ENCODE measurements at places on chromosomes 3 and 15.

- H3K27me3 ChIP-seq: peaks cover 6% of the 10 kb centered on the region
- DNase-seq: no peak
- no peaks in the 10 kb centered on the region for H3K36me3 ChIP-seq
Observed at GRCh38 chr15:91824256-91824655, 29.3 kb upstream of the SLCO3A1 start.

DNA sequence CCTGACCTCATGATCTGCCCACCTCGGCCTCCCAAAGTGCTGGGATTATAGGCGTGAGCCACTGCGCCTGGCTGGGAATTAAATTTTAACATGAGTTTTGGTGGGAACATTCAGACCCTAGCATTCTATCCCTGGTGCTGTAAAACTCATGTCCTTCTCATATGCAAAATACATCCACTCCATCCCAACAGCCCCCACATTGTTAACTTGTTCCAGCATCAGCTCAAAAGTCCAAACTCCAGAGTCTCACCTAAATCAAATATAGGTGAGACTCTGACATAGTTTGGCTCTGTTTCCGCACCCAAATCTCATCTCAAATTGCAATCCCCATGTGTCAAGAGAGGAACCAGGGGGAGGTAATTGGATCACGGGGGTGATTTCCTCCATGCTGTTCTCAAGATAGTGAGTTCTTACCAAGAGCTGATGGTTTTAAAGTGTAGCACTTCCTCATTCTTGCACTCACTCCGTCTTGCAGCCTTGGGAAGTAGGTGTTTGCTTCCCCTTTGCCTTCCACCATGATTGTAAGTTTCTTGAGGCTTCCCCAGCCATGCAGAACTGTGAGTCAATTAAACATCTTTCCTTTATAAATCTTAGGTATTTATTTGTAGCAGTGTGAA is 96.2 kb upstream of the PLCL2 start:
- no peaks in the 10 kb centered on the region for H3K36me3 ChIP-seq
- peaks cover 3% of the 10 kb centered on the region for H3K27me3 ChIP-seq
- peaks cover 3% of the 10 kb centered on the region for H3K4me1 ChIP-seq
- H3K27ac ChIP-seq: no peak overlapping the region
- DNase-seq: no peak

GRCh38 chr15:50236433-50236832 is 29.1 kb downstream of the HDC start:
- peaks cover 12% of the 10 kb centered on the region for H3K4me1 ChIP-seq
- no peak for DNase-seq
- H3K27me3 ChIP-seq: no peaks in the 10 kb centered on the region
- no peak overlapping the region for H3K27ac ChIP-seq
- H3K4me3 ChIP-seq: no peak overlapping the region

- no peaks in the 10 kb centered on the region for H3K4me1 ChIP-seq
- no peaks in the 10 kb centered on the region for H3K27me3 ChIP-seq
- no peak overlapping the region for H3K27ac ChIP-seq
Observed at GRCh38 chr15:34147371-34148140, 45.7 kb downstream of the PGBD4 start.

DNA sequence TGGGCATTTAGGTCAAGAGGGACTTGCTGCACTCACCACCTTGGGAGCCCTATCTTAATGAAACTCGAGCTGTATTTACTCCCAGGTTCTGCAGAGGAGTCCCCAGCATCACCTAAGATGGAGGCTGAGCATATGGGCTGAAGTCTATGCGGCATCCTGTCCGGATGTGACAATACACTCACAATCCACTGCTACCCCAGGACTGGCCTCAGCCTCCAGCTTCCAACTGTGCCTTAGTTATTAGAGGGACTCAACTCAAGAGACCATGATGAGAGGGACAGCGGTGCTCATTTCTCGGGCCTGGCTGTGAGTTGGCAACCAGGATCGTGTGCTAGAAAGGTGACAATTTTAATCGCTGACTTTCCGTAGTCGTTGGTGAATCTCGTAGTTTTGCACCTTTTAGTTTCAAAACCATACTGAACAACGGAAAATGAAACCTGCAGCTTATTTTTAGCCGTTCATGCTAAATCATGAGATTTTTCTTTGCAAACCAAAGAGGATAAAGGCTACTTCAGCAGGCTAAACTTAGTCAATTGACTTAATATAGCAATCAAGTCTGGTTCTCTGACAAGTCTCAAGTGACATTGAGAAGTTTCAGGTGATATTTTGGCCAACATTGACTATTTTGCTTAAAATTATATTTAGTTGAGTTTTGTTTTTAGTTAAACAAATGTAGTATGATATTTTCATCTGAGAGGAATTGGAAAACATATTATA is 11.1 kb downstream of the ZBTB38 start:
- H3K27ac ChIP-seq: peak overlapping the region; percentile 86
- no peak for DNase-seq
- H3K4me1 ChIP-seq: peaks cover 37% of the 10 kb centered on the region
- H3K27me3 ChIP-seq: peaks cover 3% of the 10 kb centered on the region

DNA sequence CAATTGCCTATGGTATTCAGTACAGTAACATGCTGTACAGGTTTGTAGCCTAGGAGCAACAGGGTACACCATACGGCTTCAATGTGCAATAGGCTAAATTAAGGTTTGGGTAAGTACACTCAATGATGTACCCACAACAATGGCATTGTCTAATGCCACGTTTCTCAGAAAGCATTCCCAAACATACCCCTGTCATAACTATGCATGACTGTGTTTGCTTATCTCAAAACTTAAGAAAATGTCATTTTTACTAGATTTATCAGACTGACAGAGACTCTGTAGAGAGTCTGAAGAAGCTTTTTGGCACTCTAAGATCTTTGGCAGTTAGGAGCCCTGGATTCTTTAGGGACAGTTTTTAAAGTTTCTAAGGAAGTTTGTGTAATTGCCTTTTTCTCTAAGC is 59.9 kb downstream of the MECOM start:
- H3K27me3 ChIP-seq: peaks cover 3% of the 10 kb centered on the region
- DNase-seq: no peak
- H3K36me3 ChIP-seq: no peaks in the 10 kb centered on the region
- no peak overlapping the region for H3K27ac ChIP-seq
- no peaks in the 10 kb centered on the region for H3K4me1 ChIP-seq

GRCh38 chr3:46280105-46280797 is 38.0 kb downstream of the CCR3 start:
- H3K4me1 ChIP-seq: peaks cover 91% of the 10 kb centered on the region
- H3K27me3 ChIP-seq: no peaks in the 10 kb centered on the region
- peak overlapping the region; percentile 78 for H3K27ac ChIP-seq
- H3K4me3 ChIP-seq: peak overlapping the region; percentile 13

DNA sequence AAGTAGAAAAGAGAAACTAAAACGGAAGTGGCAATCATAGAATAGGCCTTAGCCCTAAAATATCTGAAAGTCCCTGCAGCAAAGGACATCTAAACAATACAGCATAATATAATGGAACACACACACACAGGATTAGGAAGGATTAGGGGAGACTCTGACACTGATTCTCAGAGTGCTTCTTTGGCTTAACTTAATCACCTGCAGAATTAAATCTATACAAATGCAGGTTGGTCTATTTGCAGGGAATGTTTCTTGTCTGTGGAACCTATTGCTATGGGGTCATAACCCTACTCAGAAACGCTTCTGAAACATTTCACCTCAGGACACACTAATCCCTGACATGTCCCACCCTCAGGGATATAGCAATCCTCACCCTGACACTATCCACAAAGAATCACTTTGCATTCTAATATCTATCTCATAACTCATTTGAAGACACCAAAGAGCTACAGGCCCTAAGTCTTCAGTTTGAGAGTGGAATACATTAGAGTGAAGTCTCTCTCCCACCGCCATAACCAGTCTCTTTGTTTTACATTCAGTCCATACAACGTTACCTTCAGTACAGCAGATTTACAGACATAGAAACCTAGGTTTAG is 1041.2 kb downstream of the TUSC7 start:
- no peak overlapping the region for H3K27ac ChIP-seq
- DNase-seq: no peak
- H3K4me3 ChIP-seq: no peak overlapping the region
- no peaks in the 10 kb centered on the region for H3K4me1 ChIP-seq
- no peaks in the 10 kb centered on the region for H3K27me3 ChIP-seq

DNA sequence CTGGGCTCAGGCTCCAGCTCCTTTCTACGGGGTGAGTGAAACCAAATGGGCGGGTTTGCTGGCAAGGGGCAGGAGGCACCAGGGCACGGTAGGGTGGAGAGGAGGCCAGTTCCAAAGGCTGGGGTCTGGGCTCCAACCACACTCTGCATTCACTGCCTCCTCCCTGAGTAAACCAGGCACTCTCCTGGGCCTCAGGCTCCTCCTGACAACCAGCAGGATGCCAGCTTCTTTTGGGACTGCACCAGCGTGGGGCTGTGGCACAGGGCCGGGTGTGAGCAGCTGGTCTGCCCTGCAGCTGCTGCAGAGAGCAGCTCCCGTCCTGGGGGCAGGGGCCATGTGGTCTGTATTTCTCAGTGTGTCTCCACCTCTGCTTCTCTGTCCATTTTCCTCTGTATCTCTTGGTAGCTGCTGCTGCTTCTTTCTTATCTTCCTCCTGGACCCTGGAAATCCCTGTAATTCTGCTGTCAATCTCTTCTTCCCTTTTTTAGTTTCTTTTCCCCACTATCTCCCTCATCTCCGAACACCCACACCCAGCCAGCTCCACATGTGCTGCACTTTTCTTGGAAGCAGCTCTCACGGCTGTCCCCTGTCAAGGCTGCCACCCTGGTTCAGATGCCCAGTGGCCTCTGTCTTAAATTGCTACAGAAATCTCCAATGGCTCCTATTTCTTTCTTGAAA is 54.9 kb upstream of the TBC1D21 start:
- no peak overlapping the region for H3K27ac ChIP-seq
- H3K27me3 ChIP-seq: peaks cover 3% of the 10 kb centered on the region
- no peak for DNase-seq

- peaks cover 5% of the 10 kb centered on the region for H3K4me1 ChIP-seq
- H3K27ac ChIP-seq: no peak overlapping the region
- no peak overlapping the region for H3K4me3 ChIP-seq
- no peaks in the 10 kb centered on the region for H3K36me3 ChIP-seq
- H3K27me3 ChIP-seq: no peaks in the 10 kb centered on the region
Observed at GRCh38 chr15:47504624-47505256, 212.6 kb upstream of the SEMA6D start.

GRCh38 chr3:138438896-138439295 is 4.5 kb downstream of the ESYT3 start:
- no peak overlapping the region for H3K4me3 ChIP-seq
- H3K36me3 ChIP-seq: no peaks in the 10 kb centered on the region
- DNase-seq: no peak
- H3K27me3 ChIP-seq: peaks cover 33% of the 10 kb centered on the region
- H3K4me1 ChIP-seq: peaks cover 6% of the 10 kb centered on the region

DNA sequence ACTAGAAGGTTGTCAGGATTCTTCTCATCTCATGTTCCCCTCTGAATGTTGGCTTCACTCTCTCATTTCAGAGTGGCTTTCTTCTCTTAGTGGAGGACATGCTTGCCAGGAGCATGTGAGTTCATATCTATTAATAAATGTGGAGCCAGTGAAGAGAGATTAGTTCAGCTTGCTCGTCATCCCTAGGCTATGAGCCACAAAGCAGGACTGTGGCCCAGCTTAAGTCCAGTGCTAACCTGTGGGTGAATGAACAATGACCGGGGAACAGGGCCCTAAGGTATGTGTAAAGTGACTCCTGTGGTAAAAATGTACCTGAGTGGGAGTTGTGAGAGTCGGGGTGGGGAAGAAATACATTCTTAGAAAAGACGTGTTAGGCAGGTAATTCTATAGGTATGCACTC is 96.9 kb upstream of the TBL1XR1 start:
- H3K4me3 ChIP-seq: no peak overlapping the region
- H3K27me3 ChIP-seq: no peaks in the 10 kb centered on the region
- DNase-seq: no peak
- H3K27ac ChIP-seq: no peak overlapping the region

DNA sequence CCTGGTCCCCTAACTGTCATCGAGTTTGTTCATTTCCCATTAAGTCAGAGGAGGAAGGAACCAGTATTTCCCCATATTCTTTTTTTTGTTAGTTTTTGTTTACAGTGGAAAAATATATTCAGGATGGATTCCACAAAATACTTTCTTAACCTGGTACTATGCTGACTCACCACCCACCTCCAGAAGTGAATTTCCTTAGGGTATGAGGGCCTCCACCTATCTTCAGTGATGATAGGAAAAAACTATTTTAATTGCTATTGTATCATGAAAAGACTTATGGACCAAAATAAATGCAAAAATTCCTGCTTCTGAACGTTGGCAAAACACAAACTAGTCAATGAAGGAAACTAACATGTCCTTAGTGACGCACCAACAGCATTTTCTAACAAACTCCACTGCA is 64.2 kb upstream of the FOXP1 start:
- H3K27me3 ChIP-seq: no peaks in the 10 kb centered on the region
- DNase-seq: no peak
- no peaks in the 10 kb centered on the region for H3K4me1 ChIP-seq
- H3K4me3 ChIP-seq: no peak overlapping the region
- H3K27ac ChIP-seq: no peak overlapping the region
